ENCODE measurements at places on chromosomes 11 and 22. TPM values are rescaled to one million over a fixed set of nuclear protein-coding genes. Genes with fewer than 3 reads are reported as not detected.

The EML3 gene
- total RNA-seq: 17.1 TPM

The NCAPD3 gene
- total RNA-seq: 49.8 TPM

The NCF4 gene
- not detected for total RNA-seq

- no peak for DNase-seq
Measured at GRCh38 chr11:3197044-3197695, 21.4 kb downstream of the MRGPRG start.

The ARHGAP32 gene
- total RNA-seq: 15.3 TPM

The CDON gene
- 35.5 TPM for total RNA-seq

Measured in GM23338 (cell line).